NCI-H526 (cell line): ENCODE measurements at places on chromosomes 5 and 9.

GRCh38 chr5:144219869-144220268 lies 49.2 kb downstream of the KCTD16 start:
- DNase-seq: no peak

DNA sequence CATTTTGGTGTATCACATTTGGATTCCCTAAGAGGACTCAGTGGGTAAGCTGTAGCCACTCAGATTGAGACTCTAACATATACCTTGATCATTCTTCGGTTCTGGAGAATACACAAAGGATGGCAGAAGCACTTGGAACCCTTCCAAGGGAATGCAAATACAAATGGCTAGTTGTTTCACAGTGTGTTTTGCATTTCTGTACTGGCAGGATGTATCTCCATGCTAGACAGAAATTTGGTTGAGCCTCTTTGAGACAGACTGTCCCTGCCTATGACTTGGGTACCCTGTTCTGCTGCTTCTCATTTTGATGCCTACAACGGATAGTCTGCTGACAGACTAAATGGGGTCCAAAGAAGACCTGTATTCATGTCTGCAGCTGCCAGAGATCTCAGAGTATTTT lies 273.5 kb downstream of the TMEM38B start:
- peak; percentile 91 for DNase-seq

DNA sequence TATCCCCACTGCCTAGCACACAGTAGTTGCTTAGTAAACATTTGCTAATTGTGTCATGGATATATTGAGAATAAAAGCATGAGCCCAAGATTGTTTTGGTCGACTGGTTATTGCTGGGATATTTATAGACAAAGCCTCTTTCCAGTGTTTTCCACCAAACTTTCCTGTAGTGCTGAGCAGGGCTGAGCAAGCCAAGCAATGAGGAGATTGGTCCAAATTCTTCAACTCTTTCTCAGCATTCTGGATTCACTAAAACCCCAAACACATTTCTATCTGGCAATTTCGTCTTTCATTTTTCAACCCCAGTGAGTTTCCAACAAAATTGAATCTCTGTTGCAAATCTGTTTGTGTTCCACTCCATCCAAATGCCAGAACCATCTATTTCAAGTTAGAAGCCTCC lies 31.9 kb upstream of the TARS1 start:
- DNase-seq: no peak

DNA sequence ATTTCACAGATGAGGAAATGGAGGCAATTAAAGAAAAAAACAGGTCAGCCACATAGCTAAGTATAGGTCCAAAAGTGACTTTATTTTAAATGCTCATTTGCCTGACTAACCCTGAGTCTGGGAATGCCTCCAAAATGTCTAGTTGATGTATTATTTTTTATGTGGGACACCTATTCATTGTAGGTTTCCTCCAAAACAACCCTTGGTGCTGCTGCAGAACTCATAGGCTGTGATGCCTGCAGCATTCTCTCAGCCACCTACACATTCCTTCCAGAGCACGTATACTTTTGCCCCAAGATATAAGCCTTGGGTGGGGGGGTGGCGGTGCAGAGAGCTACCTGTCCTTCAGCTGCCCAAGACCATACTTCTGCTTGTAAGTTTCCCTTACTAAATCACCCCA lies 77.4 kb downstream of the MSX2 start:
- DNase-seq: no peak

DNA sequence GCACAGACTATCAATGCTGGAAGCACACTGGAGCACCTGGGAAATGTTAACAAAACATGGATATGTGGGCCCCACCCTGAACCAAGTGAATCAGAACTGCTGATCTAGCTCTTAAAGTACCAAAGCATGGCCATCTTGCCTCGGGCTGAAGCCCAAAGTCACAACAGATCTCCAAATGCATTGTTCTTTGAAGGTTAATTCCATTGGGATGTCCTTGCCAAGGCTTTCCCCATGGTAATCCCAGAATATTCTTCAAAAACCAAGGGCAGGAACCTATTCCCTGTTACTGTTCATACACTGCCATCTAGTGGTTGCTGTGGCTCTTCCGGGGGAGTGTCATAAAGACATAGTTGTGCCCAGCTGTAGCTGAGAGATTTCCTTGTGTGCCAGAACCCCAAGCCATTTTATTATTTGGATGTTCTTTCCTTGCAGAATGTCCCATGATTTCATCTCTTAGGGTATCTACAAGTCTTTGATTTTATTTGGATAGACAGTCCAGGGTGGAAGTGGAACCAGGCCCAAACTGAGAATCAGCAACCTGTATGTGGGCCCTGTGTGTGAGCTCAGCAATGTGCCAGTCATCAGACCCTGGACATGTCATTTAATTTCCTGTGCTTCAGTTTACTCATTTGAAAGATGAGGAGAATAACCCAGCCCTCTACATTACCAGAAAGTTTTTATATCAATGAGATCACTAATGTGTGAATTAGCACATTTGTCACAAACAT lies 290.0 kb downstream of the ACTL7B start:
- DNase-seq: peak; percentile 70

DNA sequence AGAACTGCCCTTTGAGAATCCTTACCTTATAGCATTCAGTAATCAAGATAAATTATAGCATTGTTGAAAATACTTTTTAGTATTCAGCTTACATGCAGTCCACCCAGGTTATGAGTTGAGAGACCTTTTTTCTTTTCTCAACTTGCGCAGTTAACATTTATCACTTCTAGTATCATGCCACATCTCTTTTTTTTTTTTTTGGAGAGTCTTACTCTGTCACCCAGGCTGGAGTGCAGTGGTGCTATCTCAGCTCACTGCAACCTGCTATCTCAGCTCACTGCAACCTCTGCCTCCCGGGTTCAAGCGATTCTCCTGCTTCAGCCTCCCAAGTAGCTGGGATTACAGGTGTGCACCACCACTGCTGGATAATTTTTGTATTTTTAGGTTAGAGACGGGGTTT lies 29.0 kb downstream of the LRRC70 start:
- no peak for DNase-seq

DNA sequence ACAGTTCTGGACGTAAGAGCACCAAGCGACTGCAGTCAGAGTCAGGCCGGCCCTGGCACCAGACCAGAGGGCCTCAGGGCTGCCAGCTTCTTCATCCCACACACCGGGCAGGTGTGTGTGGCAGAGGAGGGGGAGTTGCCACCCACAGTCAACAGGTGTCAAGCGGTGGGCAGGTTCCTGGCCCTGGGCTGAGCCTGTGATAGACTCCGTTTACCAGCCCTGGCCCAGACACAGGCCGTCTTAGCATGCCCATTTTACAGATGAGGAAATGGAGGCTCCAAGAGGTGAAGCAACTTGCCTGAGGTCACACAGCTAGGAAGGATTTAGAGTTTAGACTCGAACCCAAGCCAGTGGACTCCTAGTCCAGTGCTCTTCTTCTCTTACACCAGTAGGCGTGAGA lies 71.8 kb downstream of the HMCN2 start:
- no peak for DNase-seq

GRCh38 chr5:139871614-139872013 lies 76.0 kb downstream of the PSD2 start:
- DNase-seq: no peak

DNA sequence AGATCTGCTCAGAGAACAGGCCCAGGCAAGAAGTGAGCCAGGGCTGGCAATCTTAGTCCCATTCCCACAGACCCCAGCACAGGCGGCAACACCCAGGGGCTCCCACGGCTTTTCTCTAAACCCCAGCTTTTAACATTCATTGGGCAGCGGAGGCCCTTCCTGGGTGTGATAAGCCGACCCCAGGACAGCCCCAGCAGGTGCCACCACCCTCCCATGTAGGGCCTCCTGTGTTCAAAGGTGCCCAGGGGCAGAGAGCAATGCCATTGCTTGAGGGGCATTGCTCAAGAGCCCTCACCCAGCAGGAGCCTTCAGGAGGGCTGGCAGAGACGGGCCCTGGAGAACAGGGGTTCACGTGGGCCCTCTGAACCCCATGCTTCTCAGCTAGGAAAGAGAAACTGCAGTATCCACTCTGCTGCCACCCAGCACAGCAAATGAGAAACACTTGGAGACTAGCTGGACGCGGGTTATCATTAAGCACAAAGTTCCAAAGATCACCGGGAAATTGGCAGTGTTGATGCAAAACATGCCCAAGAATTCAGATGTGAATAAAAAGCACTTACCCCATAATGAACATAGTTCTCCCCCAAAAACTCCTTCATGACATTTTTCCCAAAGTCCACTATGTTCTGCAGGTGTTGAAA lies 13.9 kb downstream of the IPPK start:
- DNase-seq: no peak

- no peak for DNase-seq
Measured at GRCh38 chr5:5288201-5288600, 134.3 kb upstream of the ICE1 start.

DNA sequence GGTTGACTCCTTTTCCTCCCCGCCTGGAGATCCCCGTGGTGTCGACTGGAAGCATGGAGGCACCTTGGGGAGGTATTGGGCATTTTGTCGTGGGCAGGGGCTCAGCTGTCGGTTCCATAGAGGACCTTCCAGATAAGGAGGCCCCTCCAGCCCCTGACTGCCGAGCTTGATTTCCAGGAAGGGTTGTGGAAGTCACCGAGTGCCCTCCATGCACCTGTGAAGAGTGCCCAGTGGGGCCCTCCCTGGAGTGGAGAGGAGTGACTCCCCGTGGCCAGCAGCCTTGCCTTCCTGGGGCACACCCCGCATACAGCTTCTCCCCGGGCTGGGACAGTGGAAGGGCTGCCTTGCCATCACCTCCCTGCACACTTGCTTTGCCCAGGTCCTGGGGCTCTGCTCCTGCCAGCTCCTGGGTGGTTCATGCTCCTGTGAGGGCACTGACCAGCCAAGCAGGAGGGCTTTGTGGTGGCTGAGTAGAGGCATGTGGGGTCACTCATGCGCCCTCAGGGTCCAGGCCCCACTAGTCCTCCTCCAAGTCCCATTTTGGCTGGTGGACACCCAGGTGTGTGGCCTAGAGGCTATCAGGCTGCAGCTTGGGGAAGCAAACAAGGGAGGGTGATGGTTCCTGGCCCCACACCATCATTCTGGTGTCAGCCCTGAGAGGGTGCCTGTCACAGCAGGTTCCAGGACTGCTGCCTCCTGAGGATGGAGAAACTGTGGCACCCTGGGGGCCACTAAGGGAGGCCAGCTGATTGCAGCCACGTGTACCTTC lies 133.0 kb downstream of the WNK2 start:
- no peak for DNase-seq

GRCh38 chr5:89535411-89535810 lies 652.4 kb upstream of the MEF2C start:
- no peak for DNase-seq

GRCh38 chr5:1465966-1466471 lies 20.8 kb upstream of the SLC6A3 start:
- no peak for DNase-seq

DNA sequence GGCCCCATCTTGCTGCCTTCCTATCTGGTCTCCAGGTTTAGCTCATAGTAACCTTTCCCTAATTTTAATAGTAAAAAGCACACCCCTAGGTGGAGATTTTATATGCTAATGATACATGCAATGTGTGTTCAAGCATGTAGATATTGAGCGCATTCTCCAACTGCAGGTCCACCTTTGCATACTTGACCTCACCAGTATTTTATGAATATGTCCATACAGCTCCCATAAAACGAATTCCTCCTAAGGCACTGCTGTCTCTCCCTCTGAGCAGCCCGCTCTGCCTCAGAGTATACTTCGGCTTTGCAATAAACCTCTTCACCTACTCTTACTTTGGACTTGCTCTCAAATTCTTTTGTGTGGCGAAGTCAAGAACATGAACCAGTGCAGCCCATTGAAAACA lies 153.3 kb downstream of the RAB3C start:
- no peak for DNase-seq

- no peak for DNase-seq
Measured at GRCh38 chr9:105007143-105007542, 79.2 kb upstream of the ABCA1 start.

DNA sequence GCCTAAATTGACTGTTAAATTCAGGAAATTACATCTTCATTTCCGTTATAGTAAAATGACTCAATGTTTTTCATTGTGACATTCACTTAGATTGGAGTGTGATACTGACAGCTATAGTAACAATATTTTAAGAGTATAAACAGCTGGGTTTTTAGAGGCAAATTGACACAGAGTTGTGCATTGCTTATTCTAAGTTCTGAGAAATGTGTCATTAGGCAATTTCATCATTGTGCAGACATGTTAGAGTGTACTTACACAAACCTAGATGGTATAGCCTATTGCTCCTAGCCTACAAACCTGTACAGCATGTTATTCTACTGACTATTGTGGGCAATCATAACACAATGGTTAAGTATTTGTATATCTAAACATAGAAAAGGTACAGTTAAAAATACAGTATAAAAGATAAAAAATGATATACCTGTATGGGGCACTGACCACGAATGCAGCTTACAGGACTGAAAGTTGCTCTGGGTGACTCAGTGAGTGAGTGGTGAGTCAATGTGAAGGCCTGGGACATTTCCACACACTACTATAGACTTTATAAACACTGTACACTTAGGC lies 132.7 kb downstream of the PDE4D start:
- DNase-seq: no peak

DNA sequence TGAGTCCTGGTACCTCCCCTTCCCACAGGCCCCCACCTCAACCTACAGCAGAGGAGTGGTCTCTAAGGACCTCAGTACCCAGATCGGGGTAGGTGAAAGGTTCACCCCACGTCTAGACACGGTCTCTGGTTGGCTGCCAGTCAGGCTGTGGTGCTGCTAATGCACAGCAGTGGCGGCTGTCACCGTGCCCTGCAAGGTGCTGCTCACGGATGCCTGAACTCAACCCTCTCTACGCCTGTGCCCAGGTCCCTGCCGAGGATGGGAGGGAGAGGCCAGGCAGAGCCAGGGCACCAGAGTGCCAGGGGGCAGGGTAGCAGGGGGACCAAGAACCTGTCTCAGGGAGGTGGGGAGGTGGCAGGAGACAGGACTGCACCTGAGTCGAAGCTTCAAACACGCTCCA lies 14.3 kb downstream of the IER5L start:
- no peak for DNase-seq

GRCh38 chr5:157362012-157362411 lies 96.1 kb downstream of the CYFIP2 start:
- DNase-seq: no peak

DNA sequence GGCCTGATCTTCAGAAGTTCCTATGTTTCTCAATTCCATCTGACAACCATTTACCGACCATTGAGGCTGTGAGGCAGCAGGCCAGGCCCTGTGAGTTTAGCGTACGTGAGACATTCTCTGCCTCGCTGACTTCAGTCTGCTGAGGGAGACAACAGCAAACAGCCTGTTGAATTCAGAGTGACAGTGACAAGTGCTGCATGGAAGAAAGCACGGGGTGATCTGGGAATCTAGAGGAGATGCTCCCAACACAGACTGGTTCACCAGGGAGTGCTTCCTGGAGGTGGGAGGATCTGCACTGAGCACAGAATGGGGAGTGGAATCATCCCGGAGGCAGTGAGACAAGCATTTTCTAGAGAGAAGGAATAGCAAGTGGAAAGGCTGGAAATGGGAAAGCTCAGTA lies 10.0 kb upstream of the DDX41 start:
- no peak for DNase-seq

GRCh38 chr9:104836767-104837166 lies 72.8 kb downstream of the NIPSNAP3B start:
- no peak for DNase-seq
